ENCODE measurements at places on chromosomes 11 and 22. TPM values are rescaled to one million over a fixed set of nuclear protein-coding genes. Genes with fewer than 3 reads are reported as not detected.

The MUS81 gene
- 42.3 TPM for total RNA-seq

The MFNG gene
- 22.3 TPM for total RNA-seq

The SEC14L6 gene
- total RNA-seq: 4.1 TPM

The GAB4 gene
- not detected for total RNA-seq
